DND-41 (cell line): ENCODE measurements at places on chromosomes 12 and 14.

DNA sequence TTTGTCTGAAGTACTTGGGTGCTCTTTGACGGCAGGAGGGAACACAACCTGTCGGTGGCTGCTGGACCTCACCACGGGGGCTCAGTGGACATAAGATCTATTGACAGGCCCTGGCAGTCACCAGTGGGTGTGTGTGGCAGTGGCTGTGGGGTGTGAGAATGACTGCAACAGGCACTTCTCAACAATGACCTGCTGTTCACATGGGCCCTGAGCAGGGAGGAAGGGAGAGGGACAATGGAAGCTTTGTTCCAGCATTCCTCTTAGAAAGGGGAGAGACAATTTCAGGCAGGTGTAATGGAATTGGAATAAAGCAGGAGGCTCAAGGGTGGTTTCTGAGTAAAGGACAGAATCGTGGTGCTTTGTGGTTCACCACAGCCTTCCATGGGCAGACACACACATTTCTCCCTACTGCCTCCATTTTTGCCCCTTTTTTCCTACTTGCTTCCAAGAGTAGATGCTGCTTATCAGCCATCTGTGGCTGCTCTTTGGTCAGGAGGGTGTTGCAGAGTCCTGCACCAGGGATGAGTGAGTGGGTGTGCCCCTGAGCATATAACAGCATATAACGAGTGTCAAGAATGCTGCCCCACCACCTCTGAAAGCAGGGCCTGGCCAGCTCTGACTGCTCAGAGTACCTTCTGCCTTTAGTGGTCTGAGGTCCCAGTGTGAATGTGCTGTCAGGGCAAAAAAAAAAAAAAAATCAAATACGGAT is 267.7 kb downstream of the RASSF9 start:
- DNase-seq, result no peak

DNA sequence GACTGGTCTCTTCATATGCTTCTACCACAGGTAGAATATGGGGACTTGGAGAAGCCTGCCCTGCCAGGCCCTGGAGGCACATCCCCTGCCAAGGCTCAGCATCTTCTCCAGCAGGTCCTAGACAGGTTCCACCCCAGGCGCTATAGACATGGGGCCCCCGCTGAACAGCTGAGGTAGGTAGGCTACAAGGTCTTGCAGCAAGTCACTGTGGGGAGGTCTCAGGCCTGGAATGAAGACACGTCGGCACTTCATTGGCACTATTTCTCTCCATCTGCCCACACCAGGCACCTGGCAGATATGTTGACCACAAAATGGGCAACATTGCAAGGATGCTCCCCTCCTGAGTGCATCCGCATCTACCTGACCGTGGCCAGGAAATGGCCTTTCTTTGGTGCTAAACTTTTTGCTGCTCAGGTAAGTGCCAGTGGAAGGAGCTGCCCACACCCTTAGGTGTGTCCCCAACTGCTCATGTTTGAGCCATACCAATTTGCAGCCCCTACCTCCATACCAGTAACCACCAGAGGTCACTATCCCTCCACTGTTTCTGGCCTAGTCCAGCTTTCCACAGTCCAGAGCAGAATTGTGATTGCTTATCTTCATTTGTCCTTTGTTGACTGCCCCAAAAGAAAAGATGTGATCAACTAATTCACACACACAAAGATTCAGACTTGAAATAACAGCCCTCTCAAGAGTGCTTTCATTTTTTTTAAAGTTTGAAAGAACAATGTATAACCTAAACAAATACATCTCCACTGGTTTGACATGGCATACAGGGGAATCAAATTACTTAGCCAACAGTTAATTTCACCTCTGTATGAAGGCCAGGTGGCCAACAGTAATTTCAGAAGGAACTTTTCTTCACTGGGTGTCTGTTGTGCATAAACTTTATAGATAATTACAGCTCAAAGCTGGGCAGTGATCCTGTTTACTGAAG is 16.1 kb downstream of the PIGH start:
- DNase-seq, result peak; percentile 35

- DNase-seq, result no peak
Observed at GRCh38 chr14:68606176-68606575, 186.7 kb downstream of the ZFP36L1 start.

DNA sequence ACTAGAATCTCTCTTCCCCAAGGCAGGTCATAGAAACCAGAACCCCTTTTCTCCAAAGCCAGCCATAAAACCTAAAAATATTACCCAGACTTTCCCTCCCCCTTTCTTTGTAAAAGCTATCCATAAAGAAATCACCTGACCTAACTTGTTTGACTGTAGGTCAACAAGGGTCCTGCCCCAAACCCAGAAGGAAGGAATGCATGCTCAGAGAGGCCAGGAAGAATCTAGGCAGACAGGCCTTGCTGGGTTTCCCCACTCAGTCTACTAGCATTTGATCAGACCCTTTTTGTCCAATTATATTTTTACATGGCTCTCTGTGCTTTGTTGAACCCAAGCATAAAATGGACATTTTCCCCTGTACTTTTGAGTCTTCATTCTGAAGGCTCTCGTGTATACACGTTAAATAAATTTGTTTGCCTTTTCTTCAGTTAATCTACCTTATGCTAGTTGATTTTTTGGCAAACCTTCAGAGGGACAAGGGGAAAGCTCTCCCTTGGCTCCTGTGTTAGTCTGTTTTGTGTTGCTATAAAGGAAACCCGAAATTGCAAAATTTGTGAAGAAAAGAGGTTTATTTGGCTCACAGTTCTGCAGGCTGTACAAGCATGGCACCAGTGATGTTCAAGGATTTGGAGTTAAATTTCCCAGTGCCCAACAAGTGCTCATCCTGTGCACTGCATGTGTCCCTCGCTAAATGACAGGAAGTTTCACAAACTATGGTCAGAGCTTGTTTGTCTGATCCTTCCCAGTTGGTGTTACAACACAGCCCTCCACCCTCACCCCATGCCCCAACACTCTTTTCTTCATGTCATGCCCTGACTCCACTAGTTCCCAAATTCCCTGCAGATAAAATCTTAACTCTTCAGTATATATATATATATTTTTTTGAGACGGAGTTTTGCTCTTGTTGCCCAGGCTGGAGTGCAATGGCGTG is 14.2 kb upstream of the RASSF3 start:
- DNase-seq, result no peak

GRCh38 chr12:76866726-76867125 is 12.1 kb downstream of the CSRP2 start:
- no peak for DNase-seq

DNA sequence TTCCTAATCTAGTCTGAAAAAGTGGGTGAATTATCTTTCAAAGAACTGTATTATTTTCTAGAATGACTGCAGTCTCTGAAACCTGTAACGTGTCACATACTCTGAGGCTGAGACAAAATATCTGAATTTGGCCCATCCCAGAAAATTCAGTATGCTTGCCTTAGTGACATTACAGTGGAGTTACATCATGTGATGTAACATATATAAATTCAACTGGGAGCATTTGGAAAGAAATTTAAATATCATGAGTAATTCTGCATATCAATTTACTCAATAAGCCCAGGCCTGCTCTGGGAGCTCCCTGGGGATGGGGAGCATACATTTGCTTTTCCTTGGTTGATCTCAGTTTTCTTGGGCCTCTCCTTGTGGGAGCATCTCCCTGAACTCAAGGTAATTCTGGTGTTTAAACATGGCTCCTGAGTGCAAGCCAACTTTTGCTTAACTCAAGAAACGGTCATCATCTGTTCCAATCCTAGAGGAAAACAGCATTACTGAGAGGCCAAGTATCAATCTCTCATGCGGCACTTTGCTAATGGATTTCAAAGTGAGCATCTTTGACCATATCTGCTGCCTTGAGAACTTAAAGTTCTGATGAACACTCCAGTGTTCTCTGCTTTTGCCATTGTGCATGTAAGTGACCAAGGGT is 54.4 kb downstream of the AKAP6 start:
- no peak for DNase-seq

DNA sequence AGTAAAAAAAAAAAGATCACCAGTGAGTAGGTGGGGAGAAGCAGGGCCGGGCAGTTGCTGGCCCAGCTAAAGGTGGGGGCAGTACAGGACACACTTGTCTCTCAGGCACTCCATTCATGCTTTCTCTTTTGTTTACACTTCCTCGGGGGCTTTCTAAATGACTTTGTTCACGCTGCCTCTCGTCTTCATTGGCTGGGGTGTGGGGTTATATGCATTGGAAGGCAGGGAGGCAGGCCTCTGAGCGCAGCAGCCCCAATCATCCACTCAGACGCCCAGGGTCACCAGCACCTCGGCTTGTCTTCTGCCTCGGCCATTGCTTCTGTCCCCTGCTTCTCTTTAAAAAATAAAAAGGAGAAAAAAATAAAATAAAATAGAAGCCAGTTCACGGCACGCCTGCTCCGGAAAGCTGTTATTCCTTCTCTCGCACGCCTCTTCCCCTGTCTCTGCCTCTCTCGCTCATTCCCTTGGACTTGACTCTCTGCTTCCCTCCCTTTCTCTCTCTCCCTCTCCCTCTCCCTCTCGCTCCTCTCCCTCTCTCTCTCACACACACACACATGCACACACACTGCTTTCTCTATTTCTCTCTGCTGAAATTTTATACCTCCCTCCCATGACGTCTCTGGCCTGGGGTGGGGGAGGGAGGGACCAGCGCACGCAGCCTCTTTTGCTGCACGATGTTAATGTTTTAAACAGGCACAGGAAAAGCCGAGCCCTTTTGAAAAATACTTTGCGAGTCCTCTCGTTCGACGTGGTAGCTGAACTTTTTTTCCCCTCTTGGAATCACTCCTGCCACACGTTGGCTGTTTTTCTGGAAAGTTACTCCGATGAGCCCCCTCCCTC is at the start of gene TGFB3:
Gene TGFB3, minus strand, starts transcription at position 570 of the 840 bp plus-strand sequence. CDS start 1,102 bp downstream, outside the sequence.
- peak; percentile 65 for DNase-seq

DNA sequence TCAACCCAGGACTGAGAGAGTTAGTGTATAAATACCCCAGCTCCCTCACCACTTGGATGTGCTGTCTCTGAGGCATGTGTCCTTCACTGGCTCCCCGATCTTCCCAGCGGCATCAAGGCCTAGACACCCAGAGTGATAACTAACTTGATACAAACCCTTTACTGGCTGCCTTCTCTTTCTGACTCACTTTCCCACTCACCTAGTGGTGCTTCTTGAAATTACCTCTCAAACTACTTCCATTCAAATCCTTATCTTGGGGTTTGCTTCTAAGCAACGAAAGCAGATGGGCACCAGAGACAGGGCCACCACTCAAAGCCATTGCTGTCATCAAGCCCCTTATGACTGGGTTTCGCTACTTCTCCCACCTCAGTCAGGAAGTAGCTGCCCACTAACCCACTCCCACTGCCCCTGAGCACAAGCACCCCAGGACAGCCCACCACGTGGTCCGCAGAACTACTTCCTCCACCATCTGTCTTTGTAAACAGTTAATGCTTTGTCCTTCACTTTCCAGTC is 17.2 kb downstream of the ZFP36L1 start:
- DNase-seq, result no peak

- DNase-seq, result no peak
Observed at GRCh38 chr14:69350892-69351291, 47.2 kb downstream of the ERH start.

GRCh38 chr12:126926023-126926594 is 1340.9 kb upstream of the TMEM132C start:
- no peak for DNase-seq

- DNase-seq, result no peak
Observed at GRCh38 chr12:10737249-10737648, 14.1 kb upstream of the YBX3 start.

DNA sequence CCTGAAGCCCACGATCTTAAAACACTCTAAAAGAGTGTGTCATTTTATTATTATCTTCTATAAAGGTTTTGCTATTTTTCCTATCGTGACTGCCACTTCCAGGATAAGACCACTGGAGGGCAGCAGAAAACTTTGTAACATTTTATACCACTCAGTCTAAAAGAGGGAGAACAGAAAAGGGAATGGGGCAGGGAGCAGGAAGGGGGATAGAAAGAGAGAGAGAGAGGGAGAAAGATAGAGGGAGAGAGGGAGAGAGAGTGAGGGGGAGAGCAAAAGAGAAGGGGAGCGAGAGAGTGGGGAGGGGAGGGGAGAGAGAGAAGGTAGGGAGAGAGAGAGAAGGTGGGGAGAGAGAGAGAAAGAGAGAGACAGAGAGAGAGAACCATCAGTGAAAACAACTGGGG is 2.0 kb upstream of the ART4 start:
- peak; percentile 63 for DNase-seq

- no peak for DNase-seq
Observed at GRCh38 chr12:52260361-52261207, 13.9 kb upstream of the KRT86 start.

DNA sequence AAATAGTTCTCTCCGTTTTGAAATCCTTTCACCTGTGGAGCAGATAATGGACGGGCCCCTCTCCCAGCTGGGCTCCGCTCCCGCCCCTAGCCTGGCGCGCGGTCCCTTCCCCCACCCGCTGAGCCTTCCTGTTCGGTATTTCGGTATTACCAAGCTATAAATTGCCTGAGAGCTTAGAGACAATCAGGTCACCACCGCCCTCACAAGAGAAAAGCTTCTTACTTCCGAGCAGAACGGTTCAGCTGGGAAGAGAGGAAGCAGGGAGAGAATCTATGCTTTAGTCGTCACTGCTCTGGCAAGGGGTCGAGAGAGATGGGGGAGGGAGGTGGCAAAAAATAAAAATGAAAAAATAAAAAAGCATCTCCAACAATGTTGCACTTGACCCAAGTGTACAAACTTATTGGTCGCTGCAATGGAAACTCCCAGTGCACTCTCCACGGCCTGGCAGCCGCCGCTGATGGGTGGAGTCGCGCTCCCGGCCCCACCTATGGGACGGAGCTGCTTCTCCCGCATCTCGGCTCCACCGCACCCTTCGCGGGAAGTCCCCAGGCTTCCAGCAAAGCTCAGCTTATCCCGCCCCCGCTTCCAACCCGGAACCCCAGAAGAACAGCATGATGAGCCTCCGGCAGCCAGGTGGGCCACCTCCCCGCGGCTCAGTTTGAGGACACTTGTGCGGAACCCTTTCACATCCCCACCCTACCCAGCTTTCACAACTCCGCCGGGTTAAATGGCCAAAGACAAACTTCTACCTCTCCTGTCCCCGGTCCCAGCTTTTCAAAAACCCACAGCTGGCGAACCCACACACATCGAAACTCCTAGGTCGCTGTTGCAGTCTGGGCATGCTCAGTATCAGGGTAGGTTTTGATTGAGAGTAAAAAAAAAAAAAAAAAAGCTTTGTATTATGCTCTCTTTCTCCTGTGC is 832 bp upstream of the SYT1 start:
- no peak for DNase-seq

DNA sequence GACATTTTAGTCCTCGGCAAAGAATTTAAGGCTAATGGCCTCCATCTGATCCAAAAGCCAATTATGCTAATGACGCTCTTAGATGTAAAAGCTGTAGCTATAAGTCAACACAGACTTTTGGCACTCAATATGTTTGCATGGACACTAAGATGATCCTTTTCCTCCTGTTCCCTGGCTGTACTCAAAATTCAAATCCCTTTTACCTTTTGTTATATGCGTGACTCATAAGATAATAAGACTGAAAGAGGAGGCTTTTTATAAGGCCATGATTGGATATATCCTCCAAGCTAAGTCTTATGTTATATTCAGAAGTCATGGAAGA is 89.8 kb downstream of the PDZRN4 start:
- DNase-seq, result no peak

DNA sequence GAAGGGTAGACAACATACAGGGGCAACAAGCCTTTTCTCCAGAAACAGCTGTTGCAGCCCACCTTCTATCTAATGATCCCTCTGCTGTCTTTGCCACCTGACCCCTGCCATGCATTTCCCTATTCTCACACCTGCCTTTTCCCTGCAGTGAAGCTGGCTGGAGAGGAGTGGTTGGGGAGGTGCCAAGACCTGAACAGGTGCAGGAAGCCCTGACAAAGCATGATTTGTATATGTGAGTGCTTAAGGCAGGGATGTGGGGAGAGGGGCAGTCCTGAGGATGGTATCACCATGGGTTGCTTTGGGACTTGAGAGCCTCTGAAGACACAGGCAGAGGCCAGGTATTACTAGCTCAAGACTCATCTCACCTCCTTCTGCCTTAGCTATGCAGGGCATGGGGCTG is 2.9 kb upstream of the PFDN5 start:
- no peak for DNase-seq

- no peak for DNase-seq
Observed at GRCh38 chr14:55605793-55606192, 25.8 kb downstream of the KTN1 start.
